ENCODE measurements at places on chromosomes 4 and X.

- DNase-seq, result no peak
Observed at GRCh38 chr4:39569209-39569608, 42.0 kb upstream of the UGDH start.

- no peak for DNase-seq
Observed at GRCh38 chr4:32025851-32026459, 1305.8 kb downstream of the PCDH7 start.

GRCh38 chrX:114626323-114626722 is 42.4 kb downstream of the HTR2C start:
- DNase-seq, result no peak

GRCh38 chr4:150950657-150951288 is 64.3 kb downstream of the LRBA start:
- no peak for DNase-seq

DNA sequence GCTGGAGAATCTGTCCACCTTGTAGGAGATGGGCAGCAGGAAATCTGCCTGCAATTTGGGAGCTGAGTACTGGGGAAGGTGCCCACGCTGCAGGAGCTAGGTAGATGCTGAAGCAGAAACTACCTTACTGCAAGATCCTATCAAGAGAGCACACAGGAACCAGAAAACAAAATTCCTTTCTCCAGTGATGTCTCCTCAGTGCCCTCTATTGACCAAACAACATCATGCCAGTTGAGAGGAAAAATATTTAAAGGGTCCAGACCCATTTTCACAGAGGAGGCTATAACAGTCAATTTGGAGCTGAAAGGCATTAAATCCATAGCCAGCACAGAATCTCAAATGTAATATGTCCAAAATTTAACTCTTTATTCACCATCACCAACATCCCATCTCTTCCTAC is 406.8 kb downstream of the SLITRK2 start:
- DNase-seq, result no peak

DNA sequence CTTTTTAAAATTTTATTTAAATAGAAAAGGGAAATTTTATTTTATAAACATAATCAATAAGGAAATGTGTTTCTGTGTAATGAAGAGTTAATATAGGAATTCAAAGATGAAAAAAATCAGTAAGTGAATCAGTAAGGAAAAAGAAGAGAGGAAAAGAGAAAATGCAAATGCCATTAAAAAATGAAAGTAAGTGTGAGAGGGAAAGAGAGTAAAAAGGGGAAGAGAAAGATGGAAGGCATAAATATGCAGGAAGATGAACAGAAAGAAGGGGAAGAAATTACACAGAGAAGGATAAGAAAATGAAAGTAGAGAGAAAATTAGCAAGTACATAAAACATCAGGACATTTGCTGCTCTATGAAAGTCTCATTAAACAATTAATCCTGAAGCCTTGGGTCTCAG is 349.9 kb downstream of the FSTL5 start:
- no peak for DNase-seq

- no peak for DNase-seq
Observed at GRCh38 chrX:9471571-9471985, 6.7 kb downstream of the TBL1X start.

DNA sequence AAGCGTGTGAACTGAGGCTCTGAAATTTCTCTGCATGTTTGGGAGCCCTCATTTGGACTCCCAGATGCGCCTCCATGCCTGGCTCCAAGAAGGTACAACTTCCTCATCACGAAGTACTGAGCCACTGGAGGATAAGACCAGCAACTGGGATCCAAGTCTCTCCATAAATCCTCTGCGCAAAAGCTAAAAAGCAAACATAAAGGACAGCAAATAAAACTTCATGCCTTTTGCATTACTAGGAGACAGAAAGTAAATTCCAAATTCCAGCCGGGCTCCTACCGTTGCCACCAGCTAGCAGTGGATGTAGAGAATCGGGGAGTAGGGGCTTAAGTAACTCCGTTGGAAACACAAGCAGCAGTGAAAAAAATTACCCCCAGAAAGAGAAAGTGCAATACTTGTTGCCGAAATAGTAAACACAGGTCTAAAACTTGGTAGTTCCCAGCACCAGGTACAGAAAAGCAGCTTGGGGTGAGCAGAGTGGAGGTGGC is 477.1 kb upstream of the TENM3 start:
- no peak for DNase-seq

DNA sequence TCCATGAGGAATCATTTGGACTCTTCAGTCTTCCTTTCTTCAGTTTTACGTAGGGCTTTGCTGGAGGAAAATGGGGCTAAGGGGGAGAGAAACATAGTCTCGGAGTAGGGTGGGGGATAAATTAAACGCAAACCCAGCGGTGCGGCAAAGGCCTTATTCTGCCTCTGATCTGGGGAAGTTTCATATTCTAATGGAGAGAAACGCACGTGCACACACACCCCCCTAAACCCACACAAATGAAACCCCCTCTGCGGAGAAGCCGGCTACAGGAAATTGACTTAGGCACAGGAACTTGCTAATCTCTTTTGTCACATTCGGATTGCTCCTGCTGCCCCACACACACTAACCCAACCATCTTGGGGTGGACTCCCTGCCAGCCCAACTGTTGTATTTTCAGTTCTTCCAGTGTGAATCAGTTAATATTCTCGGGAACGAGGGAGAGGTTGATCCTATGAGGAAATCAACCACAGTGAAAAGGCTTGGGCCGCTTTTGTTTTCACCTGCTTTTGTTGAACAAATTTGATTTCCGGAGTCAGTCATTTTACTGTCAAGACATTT is at the start of gene RHOH:
Gene RHOH (plus strand): TSS at position 308 of the 558 bp plus-strand sequence. CDS start 46,356 bp downstream, outside the sequence.
- no peak for DNase-seq

GRCh38 chr4:17544831-17545234 is 29.9 kb downstream of the CLRN2 start:
- peak; percentile 3 for DNase-seq

GRCh38 chr4:127505203-127505602 is 127.6 kb upstream of the INTU start:
- no peak for DNase-seq

- DNase-seq, result no peak
Observed at GRCh38 chr4:153036931-153037482, 100.9 kb downstream of the FHDC1 start.

- no peak for DNase-seq
Observed at GRCh38 chrX:68652326-68653170, 5.1 kb downstream of the STARD8 start.

GRCh38 chr4:43132010-43132582 is 239.6 kb downstream of the GRXCR1 start:
- peak; percentile 27 for DNase-seq

- no peak for DNase-seq
Observed at GRCh38 chr4:81039351-81039972, 9.0 kb downstream of the BMP3 start.

GRCh38 chr4:62495032-62495431 is 1294.9 kb downstream of the ADGRL3 start:
- DNase-seq, result no peak

DNA sequence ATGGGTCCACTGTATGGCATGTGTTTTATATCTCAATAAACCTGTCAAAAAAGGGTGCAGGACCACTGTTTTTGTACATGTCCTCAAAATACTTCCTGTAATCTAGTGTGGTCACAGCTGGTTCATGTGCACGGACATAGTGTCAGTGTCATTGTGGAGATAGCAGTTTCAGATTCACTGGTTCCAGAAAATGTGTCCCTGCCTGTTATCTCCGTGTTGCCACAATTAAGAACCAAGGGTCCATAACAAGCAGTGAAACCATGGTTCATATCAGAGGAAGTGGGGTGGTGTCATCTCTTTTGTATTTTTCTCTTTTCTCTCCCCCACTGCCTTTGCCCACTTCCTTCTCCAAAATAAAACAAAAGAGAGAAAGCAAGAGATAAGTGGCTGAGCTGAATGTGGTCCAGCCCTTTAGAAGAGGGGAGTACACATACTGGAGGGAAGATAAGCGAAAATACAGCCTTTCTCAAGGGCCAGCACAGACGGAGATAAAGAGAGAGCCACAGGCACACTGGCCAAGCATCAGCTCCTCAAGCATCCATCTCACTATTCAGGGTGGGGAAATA is 51.2 kb downstream of the TBL1X start:
- DNase-seq, result no peak

GRCh38 chr4:169071747-169072146 is 61.7 kb upstream of the CBR4 start:
- no peak for DNase-seq

DNA sequence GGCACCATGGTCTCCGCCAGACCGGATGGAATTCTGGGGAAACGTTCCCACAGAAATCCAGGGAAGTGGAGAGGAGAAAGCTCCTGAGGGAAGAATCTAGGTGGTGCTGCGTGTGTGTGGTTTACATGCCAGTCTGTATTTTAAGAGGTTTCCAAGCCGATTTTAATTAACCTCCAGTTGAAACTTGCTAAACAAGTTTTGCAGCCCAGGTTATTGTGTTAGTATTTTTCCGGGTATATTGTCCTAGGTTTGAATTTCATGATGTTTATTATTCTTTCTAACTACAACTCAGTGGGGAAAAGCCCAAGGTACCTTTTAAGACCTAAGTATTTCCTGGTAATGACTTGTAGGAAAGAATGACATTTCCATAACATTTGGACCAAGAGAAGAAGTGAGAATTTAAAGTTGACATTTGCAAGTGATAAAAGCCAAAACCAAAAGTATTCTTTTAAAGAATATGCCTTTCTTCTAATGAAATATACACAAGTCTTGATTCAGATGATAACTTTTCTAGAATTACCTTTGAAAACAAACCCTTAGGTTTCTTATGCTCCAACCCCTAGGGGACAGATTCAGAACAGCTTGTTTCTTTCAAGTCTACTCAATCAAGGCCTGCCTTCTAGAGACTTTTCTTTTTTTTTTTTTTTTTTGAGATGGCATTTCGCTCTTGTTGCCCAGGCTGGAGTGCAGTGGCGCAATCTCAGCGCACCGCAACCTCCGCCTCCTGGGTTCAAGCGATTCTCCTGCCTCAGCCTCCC is 14.6 kb downstream of the SAT1 start:
- peak; percentile 23 for DNase-seq

DNA sequence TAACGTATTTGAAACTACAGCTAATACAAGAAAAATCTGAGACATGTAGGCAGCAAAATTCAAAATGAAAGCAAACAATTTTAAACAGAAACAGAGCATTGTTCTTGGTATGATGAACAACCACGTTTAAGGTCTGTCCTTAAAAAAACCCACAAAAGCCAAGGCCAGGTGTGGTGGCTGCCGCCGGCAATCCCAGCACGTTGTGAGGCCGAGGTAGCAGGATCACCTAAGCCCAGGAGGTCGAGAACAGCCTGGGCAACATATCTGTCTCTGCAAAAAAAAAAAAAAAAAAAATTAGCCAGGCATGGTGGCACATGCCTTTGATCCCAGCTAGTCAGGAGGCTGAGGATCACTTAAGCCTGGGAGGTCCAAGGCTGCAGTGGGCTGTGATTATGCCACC is 13.7 kb downstream of the RWDD4 start:
- no peak for DNase-seq

DNA sequence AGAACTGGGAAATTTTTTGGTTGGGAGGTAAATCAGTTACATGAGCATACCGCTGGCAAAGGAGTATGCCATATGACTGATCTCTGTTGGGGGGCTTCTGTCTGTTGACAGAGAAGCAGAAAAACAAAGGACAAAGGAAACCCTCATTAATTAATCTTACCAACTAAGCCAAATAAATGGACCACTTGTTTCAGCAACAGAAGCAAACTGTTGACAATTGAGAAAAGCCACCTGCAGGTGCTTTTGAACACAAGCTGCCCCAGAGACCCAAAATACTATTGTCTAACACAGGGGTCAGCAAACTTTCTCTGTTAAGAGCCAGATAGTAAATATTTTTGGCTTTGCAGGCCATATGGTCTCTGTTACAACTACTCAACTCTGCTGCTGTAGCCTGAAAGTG is 7.0 kb upstream of the FRYL start:
- DNase-seq, result no peak

DNA sequence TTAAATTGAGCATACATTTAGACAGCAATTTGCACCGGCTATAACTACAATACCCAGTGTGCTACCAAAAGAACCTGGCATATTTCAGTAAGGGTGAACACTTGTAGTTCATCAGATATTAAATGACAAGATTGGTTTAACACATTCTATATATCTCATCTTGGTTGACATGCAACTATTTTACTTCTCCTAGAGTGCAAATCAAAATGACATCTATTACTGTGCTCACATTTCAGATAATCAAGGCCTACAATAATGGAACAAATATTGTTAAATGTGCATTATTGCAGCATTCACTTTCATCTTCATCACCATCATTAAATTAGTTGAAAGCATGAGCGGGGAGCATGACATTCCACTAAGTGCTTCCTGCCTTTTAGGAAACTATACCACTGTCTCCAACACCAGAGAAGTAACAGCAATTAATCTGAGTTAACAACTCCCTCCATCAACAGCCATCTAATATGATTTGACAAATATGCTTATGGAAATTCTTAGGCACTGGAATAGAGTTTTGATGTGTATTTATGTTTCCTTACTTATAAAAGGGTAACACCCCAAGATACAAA is 209.8 kb upstream of the SLIT2 start:
- no peak for DNase-seq

- no peak for DNase-seq
Observed at GRCh38 chr4:164892018-164892417, 15.0 kb downstream of the APELA start.

- no peak for DNase-seq
Observed at GRCh38 chr4:47490550-47490949, 5.5 kb downstream of the ATP10D start.

- no peak for DNase-seq
Observed at GRCh38 chrX:136665258-136665900, 17.4 kb downstream of the CD40LG start.

- DNase-seq, result no peak
Observed at GRCh38 chrX:3076416-3076991, 35.2 kb downstream of the ARSF start.

DNA sequence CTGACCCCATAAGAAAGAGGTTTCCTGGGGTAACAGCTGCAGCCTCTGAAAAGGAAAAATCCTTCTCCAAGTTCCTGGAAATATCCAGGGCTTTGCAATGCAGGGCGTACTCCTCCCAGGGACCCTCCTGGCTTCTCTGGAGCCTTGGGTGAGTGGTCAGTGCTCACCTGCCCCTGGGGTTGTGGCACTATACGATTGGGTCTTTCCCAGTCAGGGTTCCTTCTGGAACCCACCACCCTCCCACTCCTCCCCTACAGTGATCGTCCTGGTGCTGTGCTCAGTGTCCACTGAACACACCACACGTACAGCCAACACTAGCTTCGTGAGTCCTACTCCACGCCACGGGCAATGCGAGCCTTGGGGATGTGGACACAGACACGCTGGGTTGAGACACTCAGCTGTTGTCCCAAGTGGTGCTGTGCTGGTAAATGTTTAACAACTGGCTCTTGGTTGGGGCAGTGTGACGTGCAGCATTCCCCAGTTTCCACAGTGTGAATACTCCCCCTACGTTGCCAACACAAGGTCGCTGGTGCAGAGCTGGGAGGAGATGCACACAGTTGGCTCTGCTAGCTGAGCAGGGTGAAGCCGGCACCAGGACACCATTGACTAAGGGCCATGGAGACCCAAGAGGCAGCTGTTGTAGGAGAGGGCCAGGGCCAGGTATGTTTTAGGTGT is 65.4 kb downstream of the HTRA3 start:
- no peak for DNase-seq

DNA sequence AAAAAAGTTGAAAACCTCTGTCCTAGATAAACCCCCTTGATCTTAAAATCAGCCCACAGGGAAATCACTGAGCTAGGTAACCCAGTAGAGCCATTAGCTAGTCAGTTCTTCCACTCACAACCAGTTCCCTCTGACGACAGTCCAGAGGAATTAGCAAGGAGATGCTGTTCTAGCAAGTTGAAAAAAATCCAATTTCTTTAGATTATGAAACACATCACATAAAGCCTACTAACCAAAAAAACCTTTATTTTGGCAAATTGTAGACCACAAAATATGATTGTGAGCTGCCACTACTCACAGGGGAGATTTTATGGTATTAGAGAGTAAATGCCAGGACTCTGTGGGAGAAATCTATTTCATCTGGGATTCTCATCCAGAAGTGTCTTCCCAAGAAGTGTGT is 22.6 kb downstream of the ADAMTS3 start:
- no peak for DNase-seq

Data from NCI-H510A (cell line).